Bronchial smooth muscle cell (primary cell): ENCODE measurements at places on chromosomes 5 and 9. TPM values are rescaled to one million over a fixed set of nuclear protein-coding genes. Genes with fewer than 3 reads are reported as not detected.

TRIM32 gene
- total RNA-seq, result 18.4 and 21.4 TPM in 2 replicates

LEAP2 gene
- total RNA-seq, result 0.16 and 0.34 TPM in 2 replicates

CENPP gene
- total RNA-seq, result 0.94 and 1.9 TPM in 2 replicates

RLN1 gene
- total RNA-seq, result not detected in 2 replicates

NEURL1B gene
- 0.47 and 5.1 TPM in 2 replicates for total RNA-seq

UNC13B gene
- total RNA-seq, result 21.0 and 25.5 TPM in 2 replicates

HSPA4 gene
- total RNA-seq, result 73.6 and 119 TPM in 2 replicates

URM1 gene
- total RNA-seq, result 24.7 and 30.2 TPM in 2 replicates

SPINK13 gene
- not detected in 2 replicates for total RNA-seq

CDX1 gene
- total RNA-seq, result not detected in 2 replicates

PCDHGB4 gene
- 26.7 and 34.0 TPM in 2 replicates for total RNA-seq

OTP gene
- total RNA-seq, result not detected in 2 replicates

ANKRD18B gene
- 2.3 and 4.3 TPM in 2 replicates for total RNA-seq

ADAMTS2 gene
- total RNA-seq, result 30.3 and 36.8 TPM in 2 replicates

TBC1D13 gene
- total RNA-seq, result 9.0 and 10.8 TPM in 2 replicates

KIF4B gene
- under 0.01 and 0.09 TPM in 2 replicates for total RNA-seq

PLPP7 gene
- total RNA-seq, result 1.7 and 4.5 TPM in 2 replicates

CAVIN4 gene
- total RNA-seq, result 0.79 and 1.6 TPM in 2 replicates

ESM1 gene
- total RNA-seq, result 2.7 TPM in 2 replicates

SPINK6 gene
- total RNA-seq, result not detected in 2 replicates

LIFR gene
- 17.2 and 19.5 TPM in 2 replicates for total RNA-seq

NAIP gene
- total RNA-seq, result 2.1 and 5.0 TPM in 2 replicates

DIPK1B gene
- total RNA-seq, result 0.69 and 1.1 TPM in 2 replicates

ACSL6 gene
- total RNA-seq, result under 0.01 and 0.17 TPM in 2 replicates

MYMK gene
- not detected in 2 replicates for total RNA-seq

CBY3 gene
- total RNA-seq, result 0.16 TPM in 1 of 2 replicates, not detected in the other

UGT3A2 gene
- not detected in 2 replicates for total RNA-seq

RAPGEF1 gene
- total RNA-seq, result 13.7 and 14.9 TPM in 2 replicates

FGF10 gene
- 0.26 and 0.79 TPM in 2 replicates for total RNA-seq

ARSI gene
- total RNA-seq, result 9.9 and 16.3 TPM in 2 replicates

HTR4 gene
- not detected in 2 replicates for total RNA-seq
